Stimulated activated CD8-positive, alpha-beta memory T cell treated with anti-CD3 and anti-CD28 coated beads, Interleukin-7, amount 100 ng/mL, for 1 hour (primary cell): ENCODE measurements at places on chromosomes 1 and 21.

- no peak for DNase-seq
These were observed 114.4 kb downstream of the TMEM53 start for GRCh38 chr1:44559913-44560312.

DNA sequence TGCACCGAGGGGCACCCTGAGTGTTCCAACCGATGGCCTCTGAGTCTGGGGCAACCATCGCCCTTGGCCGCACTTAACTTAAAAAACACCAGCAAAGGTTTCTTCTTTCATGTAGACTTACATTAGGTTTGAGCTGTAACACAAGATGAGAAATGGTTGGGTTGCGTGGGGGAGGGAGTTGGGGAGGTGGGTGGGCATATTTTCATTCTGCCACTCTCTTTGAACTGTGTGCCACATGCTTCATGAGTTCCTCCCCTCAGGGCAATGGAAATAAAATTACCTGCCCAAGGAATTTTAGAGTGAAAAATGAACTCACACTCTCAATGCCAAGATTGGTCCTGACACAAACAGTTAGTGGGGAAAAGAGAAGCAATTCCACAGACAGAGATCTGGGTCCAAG, 430.1 kb upstream of the USP24 start:
- no peak for DNase-seq

GRCh38 chr1:14739082-14739832, 140.8 kb downstream of the KAZN start:
- DNase-seq, result no peak

- no peak for DNase-seq
These were observed 237.1 kb downstream of the SLC45A1 start for GRCh38 chr1:8554956-8555534.

- DNase-seq, result no peak
These were observed 41.3 kb downstream of the PGM1 start for GRCh38 chr1:63634471-63634870.

DNA sequence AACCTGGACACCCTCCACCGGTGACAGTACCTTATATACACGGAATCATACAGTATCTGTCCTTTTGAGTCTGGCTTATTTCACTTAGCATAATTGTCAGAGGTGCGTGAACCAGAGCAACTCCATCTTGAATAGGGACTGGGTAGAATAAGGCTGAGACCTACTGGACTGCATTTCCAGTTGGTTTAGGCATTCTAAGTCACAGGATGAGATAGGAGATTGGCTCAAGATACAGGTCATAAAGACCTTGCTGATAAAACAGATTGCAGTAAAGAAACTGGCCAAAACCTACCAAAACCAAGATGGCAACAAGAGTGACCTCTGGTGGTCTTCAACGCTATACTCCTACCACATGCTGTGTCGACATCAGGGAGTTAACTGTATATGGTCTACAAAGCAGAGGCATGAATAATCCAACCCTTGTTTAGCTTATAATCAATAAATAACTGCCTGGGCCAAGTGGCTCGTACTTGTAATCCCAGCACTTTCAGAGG, 1.4 kb upstream of the FDPS start:
- no peak for DNase-seq

DNA sequence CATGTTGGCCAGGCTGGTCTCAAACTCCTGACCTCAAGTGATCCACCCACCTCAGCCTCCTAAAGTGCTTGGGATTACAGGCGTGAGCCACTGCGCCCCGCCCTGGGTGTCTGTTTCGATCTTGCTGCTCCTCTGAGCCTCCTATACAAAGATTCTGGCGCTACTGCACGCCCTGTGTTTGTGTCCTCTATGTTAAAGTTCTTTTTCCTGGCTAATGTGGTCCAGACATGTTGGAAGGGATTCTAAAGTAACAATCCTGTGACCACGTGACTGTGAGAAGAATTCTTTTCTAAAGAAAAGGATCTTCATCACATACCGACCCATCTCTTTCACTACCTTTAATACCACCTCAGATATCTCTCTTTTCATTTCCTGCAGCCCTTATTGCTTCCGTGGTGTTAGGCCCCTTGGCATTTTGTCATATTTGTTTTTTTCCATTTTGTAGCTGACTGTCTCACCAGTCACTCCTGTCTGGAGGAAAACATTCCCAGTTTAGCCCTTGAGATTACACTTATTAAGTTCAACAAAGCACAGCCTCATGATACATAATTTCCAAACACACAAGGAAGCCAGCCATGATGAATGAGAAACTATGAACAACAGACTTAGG, 27.2 kb upstream of the ENO1 start:
- no peak for DNase-seq

DNA sequence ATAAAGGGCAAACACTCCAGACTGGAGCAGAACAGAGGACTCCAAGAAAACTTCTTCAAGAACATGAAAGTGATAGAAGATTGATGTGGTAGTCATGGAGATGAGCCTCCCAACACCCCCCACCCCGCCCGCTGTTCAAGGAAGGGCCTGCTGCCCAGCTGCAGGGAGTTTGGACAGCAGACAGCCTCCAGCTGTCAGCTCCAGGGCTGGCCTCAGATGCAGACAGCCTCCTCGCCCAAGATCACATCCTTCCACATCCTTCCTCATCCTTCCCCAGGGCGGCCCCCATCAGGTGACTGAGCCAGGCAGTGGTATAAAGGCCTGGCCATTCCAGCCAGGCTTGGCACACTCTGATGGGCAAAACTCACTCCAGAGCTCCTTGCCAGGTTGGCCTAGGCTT, 24.6 kb downstream of the HMGN2 start:
- DNase-seq, result no peak

DNA sequence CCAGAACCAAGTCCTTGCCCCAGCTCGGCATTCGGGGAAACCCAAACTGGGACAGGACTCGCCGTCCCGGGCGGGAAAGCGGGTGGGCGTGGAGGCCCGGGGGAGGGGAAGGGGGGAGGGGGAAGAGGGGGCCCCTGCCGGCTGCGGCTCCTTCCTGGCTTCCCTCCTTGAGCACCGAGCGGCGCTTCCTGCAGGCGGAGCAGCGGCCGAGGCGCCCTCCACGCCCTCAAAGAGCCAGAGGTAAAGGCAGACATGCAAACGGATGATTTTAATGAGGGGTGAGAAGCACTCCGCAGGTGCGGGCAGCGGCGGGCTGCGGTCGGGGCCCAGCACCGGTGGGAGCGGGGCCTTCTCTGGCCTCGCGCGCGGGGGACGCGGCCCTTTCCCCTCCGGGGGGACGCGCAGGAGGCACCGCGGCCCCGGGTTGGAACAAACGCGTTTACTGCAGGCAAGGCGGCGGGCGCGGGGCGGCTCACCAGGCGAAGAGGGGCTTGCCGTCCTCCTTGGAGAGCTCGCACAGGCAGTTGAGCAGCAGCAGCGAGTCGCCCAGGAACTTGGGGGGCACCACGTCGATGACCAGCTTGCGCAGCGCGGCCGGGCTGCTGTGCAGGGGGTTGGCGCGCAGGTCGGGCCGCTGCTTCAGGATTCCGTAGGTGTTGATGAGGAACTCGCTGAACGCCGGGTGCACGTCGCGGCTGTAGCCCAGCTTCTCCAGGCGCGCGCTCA, 5.7 kb upstream of the FTCD start:
- no peak for DNase-seq

DNA sequence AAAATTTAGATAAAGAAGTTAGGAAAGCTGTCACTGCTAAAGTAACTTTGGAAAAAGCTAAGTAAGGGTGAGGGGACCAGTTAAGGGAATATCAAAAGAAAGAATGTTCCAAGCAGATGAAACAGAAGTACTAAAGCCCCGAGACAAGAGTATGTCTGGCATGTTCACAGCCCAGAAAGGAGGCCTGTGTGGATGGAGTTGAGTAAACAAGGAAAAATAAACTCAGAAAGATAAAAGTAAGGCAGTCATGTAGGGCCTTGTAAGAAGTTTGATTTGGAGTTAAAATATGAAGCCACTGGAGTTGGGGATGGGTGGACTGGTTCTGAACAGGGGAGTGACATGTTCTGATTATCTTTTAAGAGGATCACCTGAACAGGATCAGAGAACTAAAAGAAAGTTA, 177.9 kb downstream of the CDC42BPA start:
- no peak for DNase-seq

DNA sequence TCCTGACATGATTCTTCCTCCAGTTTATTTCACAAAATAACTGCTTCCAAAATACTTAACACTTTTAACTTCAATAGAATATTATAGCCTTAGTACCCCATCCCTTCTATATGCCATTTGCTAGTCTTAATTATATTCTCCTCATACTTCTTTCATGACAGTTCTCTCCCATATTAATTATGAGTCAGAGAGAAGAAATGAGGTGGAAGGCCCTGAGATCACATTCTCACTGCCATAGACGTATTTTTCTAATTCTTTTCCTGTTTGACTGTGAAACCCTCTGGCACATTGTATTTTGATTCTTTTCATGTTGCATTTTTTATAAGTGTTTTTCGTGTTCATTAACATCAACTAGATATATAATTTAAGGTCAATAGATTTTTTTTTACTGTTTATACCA, 88.4 kb downstream of the GTF2B start:
- DNase-seq, result no peak

- no peak for DNase-seq
These were observed 14.0 kb downstream of the THEMIS2 start for GRCh38 chr1:27886353-27886679.

DNA sequence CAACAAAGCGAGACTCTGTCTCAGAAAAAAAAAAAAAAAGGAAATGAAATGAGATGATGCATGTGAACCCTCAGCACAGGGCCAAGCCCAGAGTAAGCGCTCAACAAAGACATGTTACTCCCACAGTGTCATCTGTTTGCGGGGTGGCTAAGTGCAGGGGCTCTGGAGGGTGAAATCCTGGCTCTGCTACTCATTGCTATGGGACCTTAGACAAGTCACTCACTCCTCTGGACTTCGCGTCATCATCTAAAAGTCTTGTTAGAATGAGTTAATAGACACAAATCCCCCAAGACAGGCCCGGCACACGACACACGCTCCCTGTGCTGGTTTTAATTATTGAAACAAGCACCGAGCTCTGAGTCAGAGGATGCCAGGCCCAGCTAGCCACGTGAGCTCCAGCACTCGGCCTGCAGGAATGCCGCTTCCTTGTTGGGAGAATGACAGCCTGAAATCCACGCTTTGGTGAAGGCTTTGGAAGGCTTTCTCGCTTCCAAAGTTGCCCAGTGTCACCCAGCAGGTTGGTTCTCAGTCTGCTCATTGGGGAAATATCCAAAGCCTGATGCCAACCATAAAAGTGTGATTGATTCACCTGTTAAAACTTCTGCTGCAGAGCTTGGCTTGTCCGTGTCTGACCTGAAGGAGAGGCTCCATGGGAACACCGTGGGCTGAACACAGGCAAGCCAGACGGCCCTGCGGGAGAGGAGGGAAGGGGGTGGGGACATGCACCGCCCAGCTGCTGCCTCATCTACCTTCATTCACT, 36.7 kb upstream of the TARDBP start:
- DNase-seq, result no peak

DNA sequence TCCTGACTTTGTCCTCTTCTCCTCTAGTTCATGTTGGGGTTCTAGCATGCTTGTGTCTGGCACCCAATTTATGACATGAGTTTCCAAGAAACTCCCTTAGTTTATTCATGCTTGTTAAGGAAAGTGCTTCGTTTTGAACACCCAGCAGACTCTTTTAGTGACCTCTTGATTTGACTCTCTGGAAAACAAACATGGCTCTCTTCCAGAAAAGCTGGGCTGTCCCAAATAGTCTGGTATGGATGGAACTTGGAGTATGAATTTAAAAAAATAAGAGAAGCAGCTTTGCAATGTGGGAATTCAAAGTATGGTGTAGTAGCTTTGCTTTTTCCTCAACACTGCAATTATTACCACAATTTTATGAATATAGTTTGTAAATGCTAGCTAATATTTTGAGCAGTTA, 143.4 kb upstream of the C8B start:
- DNase-seq, result no peak

GRCh38 chr1:156859523-156860112, 701 bp upstream of the INSRR start:
- no peak for DNase-seq

DNA sequence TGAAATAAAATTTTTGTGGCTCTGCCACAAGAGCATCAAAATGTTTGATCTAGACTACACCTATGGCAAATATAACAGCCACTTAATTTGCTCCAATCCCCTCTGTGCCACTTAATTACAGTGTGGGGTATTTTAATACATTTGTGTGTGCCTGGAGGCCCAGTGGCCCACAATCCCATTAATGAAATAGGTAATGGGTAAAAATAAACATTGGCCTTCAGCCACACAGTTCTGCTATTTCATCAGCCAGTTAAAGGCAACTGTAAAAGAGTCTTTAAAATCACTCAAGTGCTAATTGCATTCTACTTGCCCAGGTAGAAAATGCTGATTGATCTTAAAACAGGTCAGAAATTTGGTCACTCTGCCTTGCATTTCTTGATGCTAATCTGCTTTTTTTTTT, 151.6 kb upstream of the UBE2U start:
- no peak for DNase-seq

GRCh38 chr1:207241164-207241934, 80.1 kb upstream of the CD55 start:
- no peak for DNase-seq

DNA sequence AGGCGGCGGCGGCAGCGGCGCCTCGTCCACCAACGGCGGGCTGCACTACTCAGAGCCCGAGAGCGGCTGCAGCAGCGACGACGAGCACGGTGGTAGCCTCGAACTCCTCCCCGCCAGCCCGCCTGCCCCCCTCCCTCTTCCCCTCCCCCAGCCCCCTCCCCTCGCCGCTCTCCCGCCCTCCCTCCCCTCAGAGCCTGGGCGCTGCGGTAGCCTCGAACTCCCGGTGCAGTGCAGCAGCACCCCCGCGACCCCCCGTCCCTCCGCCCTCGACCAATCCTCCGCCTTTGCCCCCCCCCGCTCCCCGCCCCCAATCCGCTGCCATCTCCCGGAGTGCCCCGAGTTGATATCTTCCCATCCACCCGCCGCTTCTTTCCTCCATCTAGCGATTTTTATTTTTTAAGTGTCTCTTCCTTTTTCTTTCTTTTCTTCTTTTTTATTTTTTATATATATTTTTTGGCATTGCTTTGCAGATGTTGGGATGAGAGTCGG, 516 bp downstream of the RCOR3 start:
- DNase-seq, result no peak

- DNase-seq, result no peak
These were observed 447 bp downstream of the RUNX3 start for GRCh38 chr1:24929398-24930259.

DNA sequence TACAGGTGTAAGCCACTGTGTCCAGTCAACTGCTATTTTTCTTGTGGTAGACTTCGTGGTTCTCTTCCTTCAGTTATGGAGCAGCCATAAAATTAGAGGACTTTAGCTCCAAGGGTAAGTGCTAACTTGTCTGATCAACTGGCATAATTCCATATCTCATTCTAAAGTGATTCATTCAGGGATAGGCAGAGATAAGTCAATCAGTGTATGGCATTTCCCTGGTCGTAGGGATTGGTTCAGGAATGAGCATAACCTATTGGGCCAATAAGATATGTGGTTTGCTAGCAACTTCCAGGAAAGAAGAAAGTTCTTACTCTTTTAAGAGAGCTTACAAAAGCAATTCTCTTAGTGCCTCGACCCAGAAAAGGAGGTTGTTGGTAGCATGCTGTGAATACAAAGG, 4.7 kb upstream of the ZSWIM5 start:
- no peak for DNase-seq

GRCh38 chr21:14583629-14584255, 37.6 kb upstream of the SAMSN1 start:
- DNase-seq, result no peak

GRCh38 chr1:8651236-8651890, 166.1 kb downstream of the RERE start:
- no peak for DNase-seq

GRCh38 chr1:118333601-118334210, 148.7 kb upstream of the SPAG17 start:
- no peak for DNase-seq
